ENCODE measurements at places on chromosomes 7 and 10.

DNA sequence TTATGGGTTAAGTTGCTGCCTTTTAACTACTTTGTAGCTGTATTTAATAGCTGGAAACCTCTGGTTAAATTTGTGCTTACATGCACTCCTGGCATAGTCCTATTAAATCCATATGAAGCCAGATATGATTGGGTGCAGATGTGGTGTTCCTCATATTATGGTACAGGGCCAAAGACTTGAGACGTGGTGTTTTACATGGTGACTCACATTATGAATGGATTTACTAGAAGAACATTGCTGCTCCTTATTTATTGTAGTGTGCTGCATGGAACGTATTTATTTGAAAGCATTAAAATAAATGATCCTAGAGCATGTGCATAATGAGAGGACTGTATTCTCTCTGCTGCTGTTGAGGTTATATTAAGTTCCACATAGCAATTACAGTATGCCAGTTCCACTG lies 224.1 kb downstream of the SLC25A13 start:
- no peak for DNase-seq

DNA sequence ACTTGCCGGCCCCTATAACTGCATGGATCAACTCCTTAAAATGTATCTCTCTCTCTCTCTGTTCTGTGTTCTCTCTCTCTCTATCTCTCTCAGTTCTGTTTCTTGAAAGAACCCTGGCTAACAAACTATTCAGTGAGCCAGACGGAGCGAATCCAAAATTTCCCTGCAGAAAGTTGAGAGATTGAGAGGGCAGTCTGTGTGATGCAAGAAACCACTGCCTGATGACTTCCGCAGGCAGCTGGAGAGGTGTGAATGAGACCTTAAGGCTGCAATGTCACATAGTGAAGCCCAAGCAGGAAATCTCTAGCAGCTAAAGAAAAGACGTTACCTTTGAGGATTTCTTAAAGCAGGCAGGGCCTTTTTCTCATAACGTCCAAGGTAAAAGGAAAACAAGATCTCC lies 17.3 kb downstream of the FAM107B start:
- no peak for DNase-seq

GRCh38 chr10:120394446-120394845 lies 62.6 kb upstream of the PLPP4 start:
- DNase-seq = no peak

GRCh38 chr10:20760460-20760859 lies 136.7 kb downstream of the NEBL start:
- DNase-seq = no peak

- DNase-seq = no peak
Observed at GRCh38 chr10:24206926-24207325, 2.0 kb upstream of the KIAA1217 start.

GRCh38 chr10:98446661-98447221 lies at the start of gene HPS1:
TSS of gene HPS1 (minus strand) at chr10:98446935. CDS start at chr10:98443240, 3,695 bp downstream.
- DNase-seq = peak; percentile 83

- DNase-seq = no peak
Observed at GRCh38 chr10:73232887-73233286, 14.2 kb downstream of the DNAJC9 start.

GRCh38 chr10:43249962-43250614 lies 16.8 kb downstream of the RASGEF1A start:
- DNase-seq = no peak

DNA sequence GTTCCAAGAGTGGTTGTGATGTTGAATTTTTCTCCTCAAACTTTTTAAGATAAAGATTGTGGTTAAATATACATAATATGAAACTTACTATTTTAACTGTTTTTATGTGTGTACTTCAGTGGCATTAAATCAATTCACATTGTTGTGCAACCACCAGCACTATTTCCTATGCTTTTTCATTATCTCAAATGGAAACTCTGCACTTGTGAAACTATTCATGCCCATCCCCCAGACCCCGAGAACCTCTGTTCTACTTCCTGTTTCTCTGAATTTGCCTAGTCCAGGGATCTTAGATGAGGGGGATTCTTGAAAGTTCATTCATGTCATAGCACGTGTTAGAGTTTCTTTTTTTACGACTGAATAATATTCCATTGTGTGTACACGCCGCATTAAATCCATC lies 67.0 kb downstream of the WDR37 start:
- DNase-seq = no peak

DNA sequence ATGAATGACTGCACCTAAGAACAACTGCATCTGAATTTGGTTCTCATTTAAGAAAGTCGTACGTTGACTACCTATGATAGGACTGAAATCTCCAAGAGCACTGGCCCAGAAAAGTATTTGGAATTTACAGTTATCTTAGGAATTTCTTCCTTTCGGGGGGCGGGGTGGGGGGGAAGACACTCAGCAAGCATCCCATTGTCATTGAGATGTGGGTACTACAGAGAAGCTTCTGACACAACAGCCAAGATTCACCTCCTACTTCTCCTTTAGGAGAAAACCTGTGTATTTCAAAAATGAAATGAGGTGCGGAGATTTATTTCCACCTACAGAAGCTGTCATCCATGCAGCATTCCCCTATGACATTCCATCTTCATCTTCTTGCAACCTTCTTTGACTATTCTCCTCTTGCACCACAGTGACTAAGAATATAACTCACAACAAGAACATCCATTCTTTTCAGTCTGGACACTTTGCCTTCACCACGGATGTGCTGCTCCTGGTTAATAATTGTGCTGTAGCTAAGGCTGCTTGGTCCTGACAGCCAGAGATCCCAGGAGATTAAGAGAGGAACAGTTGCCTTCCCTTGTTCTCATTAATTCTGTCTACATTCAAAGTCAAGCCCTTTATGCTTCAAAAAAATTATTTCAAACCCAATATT lies 98.4 kb upstream of the FRMD4A start:
- DNase-seq = no peak

DNA sequence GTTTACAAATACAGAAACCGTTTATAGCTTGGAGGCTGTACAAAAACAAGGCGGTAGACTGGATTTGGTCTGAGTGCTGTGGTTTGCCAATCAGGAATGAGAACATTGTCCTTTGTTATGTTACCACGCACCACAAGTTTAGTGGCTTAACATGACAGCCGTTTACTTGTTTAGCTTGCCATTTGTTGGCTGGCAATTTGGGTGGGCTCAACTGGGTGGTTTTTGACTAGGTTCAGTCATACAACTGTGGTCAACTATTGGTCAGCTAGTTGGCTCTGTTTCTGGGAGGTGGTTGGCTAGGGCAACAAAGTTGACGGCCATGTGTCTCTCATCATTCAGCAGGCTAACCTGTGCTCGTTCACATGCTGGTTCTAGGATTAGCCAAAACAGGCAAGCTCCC lies 60.1 kb upstream of the SP8 start:
- DNase-seq = no peak

- no peak for DNase-seq
Observed at GRCh38 chr10:17231788-17232187, 3.7 kb downstream of the VIM start.

DNA sequence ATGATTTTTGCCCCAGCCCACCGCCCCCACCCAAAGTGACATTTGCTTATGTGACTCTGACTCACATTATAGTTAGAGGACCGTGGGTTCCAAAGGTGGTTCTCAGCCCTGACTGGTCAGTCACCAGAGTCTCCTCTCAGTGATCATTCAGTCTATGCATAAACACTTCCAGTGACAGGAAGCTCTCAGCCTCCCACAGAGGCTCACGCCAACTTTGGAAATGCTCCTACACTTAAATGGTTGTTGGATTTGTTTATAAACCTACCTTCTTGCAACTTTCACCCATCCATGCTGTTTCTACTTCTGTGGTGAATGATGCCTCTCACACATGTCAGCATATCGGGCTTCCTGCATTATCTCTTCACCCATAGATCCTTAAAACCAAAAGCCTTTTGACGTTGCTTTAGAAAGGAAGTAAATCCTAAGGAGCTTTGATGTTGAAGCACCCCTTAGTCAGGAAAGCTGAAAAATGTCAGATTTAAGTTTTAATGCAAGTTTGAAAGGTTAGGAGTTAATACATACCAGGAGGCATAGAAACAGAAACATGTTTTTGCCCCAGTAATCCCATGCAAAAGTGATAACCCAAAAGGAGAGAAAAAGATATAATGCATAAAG lies 46.5 kb upstream of the FGL2 start:
- no peak for DNase-seq

DNA sequence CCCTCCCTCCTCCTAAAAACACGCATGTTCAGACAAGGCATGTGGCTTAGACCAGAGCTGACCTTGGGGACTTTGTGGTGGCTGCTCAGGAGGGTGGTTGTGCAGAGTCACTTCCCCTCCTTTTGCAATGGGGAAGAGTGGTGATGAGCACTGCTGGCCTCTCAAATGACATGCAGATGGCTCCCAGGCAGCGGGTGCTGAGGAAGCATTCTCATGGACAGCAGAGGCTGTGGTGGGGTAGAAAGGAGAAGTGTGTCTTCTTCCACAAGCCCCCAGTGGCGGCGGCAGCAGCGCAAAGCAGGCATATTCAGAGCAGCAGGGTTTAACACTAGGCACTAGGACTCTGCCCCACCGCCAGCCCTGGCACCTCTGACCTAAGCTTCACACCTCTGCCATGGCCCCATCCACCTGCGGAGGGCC lies 105.9 kb upstream of the ANLN start:
- no peak for DNase-seq

- no peak for DNase-seq
Observed at GRCh38 chr7:46738796-46739195, 817.7 kb upstream of the IGFBP3 start.

GRCh38 chr10:83073472-83073871 lies 1065.8 kb upstream of the GHITM start:
- no peak for DNase-seq

DNA sequence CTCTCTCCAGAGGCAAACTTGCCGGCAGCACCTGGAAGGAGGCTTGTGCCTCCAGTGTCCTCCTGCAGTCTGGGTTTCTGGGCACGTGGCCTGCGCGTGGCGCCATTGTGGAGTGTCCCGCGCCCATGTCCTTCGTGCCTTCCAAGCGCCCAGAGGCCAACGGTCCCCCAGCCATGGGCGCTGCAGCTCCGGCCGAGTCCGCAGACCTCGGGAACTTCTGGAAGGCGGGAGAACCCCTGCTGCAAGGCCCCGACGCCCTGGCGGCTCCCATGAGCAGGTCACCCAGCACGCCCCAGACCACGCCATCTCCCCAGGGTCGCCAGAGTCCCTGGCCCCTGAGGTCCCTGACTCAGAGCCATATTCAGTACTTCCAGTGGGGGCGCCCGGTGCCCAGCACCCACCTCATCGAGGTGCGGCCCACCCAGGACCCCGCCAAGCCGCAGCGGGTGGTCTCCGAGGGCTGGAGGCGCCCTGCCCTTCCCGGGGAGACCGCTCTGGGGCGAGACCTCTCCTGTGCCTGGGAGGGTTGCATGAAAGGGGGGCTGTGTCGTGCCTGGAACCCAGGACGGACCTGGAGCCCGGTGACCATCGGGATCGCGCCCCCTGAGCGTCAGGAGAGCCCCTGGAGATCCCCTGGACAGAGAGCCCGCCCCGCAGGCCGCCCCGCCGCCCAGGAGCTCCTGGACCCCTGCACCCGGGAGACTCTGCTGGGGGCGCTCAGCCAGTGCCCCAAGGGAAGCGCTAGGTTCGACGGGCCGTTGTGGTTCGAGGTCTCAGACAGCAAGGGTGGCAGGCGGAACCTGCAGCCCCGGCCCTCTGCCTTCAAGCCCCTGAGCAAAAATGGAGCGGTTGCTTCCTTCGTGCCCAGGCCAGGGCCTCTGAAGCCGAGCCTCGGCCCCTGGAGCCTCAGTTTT lies at the start of gene POM121L12:
Gene POM121L12 (plus strand): TSS at position 135 of the 914 bp plus-strand sequence. CDS start 39 bp downstream, at position 174.
- DNase-seq = no peak

DNA sequence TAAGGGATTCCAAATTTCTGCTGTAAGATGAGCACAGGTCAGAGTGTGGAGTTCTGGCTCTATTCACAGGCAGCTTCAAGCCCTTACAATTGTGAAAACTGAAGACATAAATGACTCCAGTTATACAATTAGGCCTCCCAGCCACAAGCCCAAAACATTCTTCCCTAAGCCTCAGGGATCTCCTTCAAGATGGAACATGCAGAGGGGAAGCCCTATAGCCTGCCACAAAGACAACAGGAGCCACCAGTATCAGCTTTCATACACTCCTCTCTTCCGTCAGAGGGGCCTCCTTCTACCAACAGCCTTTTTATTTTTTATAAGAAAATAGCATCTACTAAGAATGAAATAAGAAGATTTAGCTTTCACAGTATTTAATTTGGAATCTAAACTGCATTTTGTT lies 46.5 kb downstream of the DLD start:
- no peak for DNase-seq

- peak; percentile 66 for DNase-seq
Observed at GRCh38 chr10:57657164-57657765, 610.4 kb downstream of the IPMK start.

DNA sequence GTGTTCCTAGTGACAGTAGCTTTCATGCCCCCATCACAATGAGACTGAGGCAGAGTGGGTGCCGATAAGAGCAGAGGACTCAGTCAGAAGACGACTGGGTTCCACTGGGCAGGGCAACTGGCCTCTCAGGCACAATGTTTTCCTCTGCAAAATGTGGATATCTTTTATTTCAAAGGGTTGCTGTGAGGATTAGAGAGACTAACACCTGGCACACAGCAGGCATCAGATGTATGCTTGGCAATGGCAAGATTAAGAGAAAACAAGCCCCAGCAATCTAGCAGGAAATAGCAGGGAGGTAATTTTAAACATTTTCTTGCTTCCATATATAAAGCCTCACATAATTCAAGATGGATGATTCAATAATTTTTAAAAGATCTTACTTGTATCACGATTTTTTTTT lies 28.0 kb downstream of the SGMS1 start:
- no peak for DNase-seq

GRCh38 chr7:12138421-12138820 lies 72.7 kb upstream of the TMEM106B start:
- no peak for DNase-seq

GRCh38 chr10:109886781-109887140 lies 36.5 kb downstream of the XPNPEP1 start:
- no peak for DNase-seq

DNA sequence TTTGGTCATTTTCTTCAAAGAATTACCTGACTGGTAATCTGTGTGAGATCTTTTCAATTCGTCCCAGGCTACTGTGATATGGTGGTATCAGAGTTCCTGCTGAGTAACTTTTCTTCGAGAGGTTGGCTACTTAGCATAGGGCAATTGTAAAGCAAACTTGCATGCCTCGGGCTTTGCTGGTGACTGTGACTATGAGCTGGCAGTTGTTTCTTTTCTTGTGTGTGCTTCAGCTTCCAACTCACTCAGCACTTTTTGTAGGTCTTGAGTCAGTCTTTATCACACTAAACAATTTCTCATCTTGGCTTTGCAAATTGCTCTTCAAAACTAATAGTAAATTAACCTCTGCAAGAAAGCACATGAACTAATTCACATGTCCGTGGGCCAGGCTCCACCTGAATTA lies 44.3 kb downstream of the PRR15 start:
- peak; percentile 37 for DNase-seq

DNA sequence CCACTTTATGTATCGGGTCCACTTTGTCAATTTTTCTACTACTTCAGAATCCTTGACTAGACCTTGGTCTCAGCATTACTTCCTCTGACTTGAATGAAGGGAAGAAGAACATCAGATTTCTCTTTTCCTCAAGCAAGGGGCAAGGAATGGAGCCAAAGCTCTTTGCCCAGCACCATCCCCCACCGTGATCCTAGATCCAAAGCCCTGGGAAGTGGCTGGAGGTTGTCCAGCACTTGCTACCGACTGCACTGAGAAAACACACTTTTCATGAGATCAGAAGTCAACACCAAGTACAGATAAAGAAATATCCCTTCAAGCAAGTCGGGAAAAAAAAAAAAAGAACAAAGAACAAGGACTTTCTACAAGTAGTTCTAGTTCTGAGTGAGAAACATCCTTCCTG lies 102.1 kb upstream of the DDC start:
- DNase-seq = no peak

GRCh38 chr10:127998501-127999144 lies 91.7 kb downstream of the PTPRE start:
- DNase-seq = no peak

Measured in LoVo (cell line).